ENCODE measurements at places on chromosomes 4 and X.

DNA sequence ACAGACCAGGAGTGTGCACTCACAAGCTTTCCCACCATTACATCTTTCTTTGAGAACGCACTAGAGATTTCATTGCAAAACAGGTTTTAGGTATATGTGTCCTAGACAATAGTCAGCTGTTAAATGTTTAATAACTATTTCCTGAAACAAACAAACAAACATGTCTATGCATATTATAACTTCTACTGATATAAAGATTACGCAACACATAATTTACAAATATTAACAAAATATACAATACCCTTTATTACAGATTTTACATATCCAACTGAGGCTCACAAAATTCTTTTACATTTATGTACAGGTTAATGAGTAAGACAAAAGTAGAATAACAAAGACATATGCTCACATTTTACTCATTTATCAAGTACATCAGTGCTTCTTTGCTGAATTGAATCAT, 1554.0 kb upstream of the PCDH10 start:
- DNase-seq: no peak

- no peak for DNase-seq
These were observed 598.7 kb downstream of the EPHA5 start for GRCh38 chr4:65071564-65071963.

GRCh38 chrX:136147315-136147901, at the start of gene FHL1:
FHL1 (plus strand) TSS chrX:136147533.
- peak; percentile 16 for DNase-seq

DNA sequence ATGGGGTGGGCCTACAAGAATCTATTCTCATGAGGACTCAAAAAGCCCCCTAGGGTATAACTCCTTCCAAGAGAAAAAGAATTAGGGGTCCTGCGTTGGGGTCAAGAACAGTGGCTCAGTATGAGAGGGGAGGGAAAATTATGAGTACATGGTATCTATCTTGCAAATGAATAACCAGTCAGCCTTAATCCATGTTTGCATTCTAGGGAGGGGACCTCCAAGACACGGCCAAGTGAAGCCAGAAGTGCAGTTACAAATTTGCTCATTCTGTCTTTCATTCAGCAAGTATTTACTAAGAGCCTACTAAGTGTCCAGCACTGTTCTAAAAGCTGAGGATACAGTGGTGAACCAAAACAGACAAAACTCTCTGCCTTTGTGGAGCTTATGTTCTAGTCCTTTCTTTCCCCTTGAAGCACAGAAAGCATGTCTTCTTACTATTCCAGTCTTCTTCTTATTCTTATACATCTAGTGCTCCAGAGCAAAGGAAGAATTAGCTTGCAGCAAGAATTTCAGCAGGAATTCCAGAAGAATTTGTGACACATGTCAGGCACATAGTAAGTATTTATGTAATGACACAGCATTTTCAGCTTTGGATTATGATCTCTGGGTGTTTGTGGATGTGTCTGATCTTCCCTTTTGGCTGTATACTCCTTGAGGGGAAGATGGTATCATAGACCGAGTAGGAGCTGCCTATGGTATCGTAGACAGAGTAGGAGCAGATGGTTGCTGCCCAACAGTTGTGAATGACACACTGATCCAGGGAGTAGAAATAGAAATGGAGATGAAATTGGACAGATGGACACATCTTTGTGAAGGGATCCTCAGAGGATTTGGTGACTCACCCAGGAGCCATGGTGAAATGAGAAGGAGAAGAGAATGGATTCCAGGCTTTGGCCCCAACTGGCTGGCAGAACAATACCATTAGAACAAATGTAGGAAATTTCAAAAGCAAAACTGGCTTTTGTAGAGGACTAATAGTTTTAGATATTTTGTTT, 75.9 kb downstream of the COQ2 start:
- no peak for DNase-seq

GRCh38 chr4:112593438-112594133, 43.1 kb downstream of the ZGRF1 start:
- DNase-seq: no peak

DNA sequence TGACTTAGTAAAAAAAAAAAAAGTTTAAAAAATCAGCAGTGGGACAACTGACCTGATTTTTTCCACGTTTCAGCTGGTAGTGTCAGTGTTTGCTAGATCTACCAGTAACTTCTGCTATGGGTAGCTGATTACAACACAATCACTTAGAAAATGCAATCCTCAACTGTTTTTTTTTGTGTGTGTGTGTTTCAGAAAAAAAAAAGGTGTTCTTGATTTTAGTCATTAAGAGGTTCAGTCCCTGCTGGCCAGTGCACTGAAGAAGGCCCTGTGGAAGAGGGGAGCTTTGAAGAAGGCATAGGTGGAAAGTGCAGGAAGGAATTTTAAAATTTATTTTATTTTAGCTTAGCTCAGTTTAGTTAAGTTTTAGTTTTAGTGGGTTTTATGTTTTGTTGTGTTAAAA, 46.9 kb downstream of the SH2D1A start:
- no peak for DNase-seq

DNA sequence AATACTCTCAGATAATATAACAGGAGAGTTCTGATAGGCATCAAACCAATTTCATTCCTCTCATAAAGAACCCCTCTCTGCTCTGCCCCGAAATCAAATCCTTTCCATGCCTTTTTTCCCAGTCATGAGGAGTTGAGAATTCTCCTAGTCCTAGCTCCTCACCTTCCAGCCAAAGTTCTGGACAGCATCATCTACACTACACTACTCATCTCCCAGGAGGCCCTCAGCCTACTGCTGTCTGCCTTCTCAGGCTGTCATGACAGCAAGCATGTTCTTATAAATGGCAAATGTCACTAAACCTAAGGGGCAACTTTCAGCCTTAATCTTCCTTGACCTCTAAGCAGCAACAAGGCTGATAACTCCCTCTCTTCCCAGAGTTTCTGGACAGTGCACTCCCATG, 26.6 kb downstream of the MAPK10 start:
- DNase-seq: no peak

DNA sequence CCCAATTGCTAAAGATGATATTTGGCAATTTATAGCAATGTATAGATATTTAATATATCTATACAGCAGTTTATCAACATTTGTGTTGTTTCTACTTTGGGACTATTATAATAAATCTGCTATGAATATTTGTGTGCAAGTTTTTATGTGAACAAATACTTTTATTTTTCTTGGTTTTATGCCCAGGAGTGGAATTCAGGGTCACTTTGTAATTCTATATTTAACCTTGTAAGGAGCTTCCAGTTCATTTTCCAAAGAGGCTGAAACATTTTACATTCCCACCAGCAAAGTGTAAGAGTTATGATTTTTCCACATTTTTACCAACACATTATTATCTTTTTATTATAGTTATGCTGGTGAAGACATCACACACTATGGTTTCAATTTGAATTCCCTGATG, 801.3 kb downstream of the PCDH18 start:
- no peak for DNase-seq

- no peak for DNase-seq
These were observed 39.0 kb downstream of the FAM53A start for GRCh38 chr4:1644891-1645657.

DNA sequence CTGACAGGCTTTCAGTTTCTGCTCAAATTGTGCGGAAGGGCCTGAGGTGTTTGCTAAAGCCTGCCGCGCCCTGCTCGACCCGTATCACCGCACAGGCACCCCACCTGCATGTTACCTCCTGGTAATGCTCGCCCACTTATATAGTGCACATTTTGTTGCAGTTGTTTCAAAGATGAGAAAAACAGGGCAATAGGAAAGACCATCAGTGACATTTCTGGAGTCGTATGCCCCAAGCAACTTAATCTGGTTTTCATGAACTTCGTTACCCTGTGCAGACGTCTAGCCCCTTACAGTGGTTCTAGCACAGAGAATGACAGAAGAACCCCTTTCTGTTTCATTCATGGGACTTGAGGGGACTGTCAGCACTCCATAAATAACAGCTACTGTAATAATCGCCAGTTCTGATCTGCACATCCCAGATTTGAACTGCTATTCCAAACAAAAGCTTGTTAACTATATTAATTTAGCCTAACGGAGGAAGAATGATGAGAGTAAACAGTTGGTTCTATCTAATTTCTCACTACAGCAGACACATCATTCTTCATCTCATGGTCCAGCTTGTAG, 940 bp upstream of the DCTD start:
- DNase-seq: no peak

DNA sequence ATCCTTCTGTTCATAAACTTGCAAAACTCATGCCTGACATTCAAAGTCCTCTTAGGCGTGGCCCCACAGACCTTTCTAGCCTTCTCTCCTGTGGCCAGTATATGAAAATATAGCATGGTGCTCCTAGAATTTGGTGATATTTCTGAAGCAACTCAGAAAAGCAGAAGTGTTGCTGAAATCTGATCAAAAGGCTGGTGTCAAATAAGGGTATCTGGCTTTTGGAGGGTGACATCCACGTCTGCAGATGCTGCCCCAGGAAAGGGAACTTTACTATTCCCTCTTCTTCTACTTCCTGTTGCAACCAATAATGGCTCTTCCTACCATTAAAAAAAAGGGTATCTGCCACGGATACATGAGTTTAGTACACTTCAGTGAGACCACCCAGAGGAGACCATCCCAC, 83.9 kb upstream of the RPS6KA3 start:
- no peak for DNase-seq

DNA sequence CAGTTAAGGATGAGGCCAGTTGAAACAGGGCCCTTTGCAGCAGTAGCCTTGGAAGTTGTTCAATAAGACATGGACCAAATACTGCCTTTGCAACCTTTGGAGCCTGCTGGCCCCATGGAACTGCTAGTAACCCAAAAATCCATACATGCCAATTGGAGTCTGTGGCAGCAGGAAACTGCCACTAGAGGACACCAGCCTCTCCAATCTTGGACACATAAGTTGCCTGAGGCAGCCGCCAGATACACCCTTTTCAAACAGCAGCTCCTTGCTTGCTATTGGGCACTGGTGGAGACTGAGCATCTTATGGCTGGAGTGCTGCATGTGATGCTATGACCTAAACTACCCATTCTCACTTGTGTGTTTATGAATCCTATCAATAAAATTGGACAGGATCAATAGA, 14.8 kb upstream of the LAP3 start:
- DNase-seq: no peak

GRCh38 chr4:165612936-165613335, 234.1 kb downstream of the CPE start:
- no peak for DNase-seq

- no peak for DNase-seq
These were observed 145.5 kb upstream of the DUSP21 start for GRCh38 chrX:44698357-44698756.

DNA sequence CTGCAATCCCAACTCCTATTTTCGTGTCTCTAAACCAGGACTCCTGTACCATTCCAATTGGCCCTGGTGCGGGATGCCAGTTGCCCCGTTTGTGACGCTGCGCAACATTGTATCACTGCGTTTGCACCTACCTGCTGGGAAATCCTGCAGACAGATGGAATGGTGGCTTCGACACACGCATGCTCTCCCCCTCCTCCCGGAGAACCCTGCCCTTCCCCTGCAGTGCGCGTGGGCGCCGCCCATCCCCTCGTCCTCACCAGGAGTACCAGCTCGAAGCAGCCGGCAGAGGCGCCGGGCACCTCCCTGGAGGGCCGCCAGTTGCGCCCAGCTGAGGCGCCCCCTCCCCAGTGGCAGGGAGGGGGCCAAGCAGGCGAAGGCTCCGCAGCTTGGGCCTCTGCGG, 1.4 kb downstream of the DGKK start:
- no peak for DNase-seq

- no peak for DNase-seq
These were observed 7.9 kb downstream of the MFSD8 start for GRCh38 chr4:127957105-127957504.

DNA sequence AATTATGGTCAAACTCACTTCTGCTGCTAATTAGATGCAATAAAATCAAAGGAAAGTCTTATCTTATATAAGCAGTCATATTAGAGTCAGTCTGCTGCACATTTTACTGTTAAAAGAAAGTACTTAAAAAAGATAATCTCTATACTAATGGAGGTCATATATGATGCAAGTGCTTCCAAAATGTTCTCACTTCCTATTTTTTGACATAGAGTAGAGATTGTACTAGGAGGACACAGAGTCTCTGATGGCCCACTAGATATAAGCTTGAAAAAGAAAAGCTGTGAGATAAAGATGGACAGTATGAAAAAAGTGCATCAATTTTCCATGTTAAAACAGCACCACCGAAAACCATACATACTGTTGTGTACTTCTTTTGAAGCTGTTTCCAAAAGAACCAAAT, 196.9 kb downstream of the KLHL13 start:
- DNase-seq: no peak

- no peak for DNase-seq
These were observed 83.0 kb upstream of the IL13RA1 start for GRCh38 chrX:118644378-118644777.

DNA sequence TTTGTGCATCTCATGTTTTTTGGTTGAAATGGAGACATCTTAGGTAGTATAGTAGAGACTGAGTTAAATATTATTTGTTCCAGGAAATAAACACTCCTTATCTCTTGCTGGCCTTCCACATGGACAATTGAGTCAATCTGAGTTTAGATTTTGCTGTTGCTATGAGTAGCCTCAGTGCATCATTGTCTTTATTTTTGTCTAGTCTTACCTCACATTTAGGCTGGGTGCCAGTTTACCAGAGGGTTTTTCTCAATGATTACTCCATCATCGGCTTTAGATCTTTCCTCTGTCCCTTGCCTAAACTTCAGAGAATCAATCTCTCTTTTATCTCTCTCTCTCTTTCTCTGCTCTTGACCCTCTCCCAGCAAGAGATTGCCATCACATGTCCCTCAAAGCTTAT, 73.6 kb downstream of the GABRB1 start:
- DNase-seq: no peak

DNA sequence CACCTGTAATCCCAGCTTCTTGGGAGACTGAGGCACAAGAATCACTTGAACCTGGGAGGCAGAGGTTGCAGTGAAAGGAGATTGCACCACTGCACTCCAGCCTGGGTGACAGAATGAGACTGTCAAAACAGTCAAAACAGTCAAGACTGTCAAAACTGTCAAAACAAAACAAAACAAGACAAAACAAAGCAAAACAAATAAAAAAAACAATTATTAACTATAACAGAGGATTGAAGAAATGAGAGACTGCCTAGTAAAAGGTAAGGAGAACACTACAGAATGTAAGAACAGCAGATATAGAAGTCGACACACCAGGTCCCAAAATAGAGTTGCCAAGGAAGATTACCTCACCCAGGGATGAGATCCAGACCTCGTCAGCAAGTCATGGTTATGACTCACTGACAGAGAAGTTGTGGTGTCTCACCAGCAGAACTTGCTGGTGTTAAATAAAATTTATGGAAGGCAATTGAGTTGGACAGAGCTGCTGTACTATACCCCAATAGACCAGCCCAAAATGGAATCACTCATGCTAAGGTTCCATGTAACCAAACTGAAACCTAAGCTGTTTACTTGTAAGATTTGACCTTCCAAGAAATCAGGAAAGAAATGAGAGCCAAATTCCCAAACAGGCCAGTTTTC, 32.1 kb upstream of the GK start:
- no peak for DNase-seq

DNA sequence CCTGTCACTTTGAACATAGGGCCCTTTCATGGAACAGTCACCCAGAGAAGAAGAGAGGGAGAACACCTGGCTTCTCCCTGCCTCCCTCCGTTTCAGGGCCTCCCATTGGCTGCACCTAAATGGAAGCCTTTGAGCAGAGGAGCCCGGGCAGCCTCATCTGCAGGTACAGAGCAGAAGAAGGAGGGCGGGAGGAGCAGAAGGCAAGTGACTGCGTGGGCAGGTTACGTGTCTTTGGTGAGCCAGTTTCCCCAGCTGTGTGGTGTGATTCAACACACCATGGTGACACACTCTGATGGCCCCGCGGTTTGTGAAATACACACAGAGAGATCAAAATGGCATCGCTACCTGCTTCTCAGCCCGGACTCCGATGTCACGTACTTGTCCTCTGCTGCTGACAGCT, 431 bp downstream of the C4orf50 start:
- DNase-seq: no peak
